ENCODE measurements at places on chromosomes 11 and 22.

- no peak for DNase-seq
Observed at GRCh38 chr11:125167954-125168835, 3.6 kb downstream of the PKNOX2 start.

GRCh38 chr11:68659158-68659921, 25.0 kb upstream of the GAL start:
- no peak for DNase-seq

- no peak for DNase-seq
Observed at GRCh38 chr22:19066531-19067271, 55.5 kb downstream of the DGCR2 start.

DNA sequence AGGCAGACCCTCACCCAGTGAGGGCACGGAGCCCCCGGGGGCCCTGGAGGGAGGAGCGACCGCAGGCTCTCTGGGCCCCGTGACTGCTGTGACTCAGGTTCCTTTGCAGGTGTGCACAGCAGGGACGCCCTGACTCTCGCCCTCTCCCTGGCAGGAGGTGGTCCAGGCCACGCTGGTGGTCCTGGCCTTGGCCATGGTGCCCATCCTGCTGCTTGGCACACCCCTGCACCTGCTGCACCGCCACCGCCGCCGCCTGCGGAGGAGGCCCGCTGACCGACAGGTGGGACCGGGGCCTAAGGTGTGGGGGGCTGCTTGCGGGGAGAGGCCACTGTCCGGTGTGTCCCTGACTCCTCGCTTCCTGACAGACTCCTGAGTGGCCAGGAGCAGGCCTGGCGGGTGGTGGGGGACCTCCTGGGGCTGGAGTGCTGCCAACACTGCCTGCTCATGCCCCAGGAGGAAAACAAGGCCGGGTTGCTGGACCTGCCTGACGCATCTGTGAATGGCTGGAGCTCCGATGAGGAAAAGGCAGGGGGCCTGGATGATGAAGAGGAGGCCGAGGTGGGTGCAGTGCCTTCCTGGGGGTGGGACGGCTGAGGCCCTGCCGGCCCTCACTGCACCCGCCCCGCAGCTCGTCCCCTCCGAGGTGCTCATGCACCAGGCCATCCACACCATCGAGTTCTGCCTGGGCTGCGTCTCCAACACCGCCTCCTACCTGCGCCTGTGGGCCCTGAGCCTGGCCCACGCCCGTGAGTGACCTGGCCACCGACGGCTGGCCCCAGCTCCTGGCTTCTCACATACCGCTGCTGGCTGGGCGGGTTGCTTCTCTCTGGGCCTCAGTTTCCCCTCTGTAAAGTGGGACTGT, 10.9 kb downstream of the TCIRG1 start:
- no peak for DNase-seq

DNA sequence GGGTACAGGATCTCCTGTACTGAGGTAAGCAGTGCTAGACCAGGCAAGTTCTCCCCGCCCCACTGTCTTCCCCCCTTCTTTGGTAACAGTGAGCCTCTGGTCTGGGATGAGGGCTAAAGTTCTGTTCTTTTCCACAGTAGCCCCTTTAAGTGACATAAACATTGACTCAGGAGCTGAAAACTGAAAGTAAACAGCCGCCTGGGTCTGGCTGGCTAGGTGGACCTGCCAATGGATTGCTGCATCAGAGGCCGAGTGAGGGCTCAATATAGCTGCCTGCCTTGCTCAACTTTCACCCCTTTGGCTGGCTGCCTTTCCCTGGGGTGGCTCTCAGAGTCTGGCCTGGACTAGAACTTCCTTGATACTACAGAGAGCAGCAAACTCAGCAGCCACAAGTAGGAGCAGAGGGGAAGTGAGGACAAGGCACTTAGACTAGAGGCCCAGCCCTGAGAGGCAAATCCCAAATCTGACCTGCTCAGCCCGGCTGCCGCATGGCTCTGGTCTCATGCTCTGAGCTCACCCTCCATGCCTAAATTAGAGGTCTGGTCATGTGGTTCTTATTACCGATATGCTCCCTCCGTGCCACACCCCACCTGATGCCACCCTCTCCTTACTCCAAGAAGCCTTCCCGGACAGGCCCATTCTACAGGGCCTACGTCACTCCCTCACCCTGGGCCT, 9.6 kb upstream of the UCP3 start:
- DNase-seq: peak; percentile 82

GRCh38 chr11:85133636-85134035, 493.5 kb downstream of the DLG2 start:
- DNase-seq: no peak

DNA sequence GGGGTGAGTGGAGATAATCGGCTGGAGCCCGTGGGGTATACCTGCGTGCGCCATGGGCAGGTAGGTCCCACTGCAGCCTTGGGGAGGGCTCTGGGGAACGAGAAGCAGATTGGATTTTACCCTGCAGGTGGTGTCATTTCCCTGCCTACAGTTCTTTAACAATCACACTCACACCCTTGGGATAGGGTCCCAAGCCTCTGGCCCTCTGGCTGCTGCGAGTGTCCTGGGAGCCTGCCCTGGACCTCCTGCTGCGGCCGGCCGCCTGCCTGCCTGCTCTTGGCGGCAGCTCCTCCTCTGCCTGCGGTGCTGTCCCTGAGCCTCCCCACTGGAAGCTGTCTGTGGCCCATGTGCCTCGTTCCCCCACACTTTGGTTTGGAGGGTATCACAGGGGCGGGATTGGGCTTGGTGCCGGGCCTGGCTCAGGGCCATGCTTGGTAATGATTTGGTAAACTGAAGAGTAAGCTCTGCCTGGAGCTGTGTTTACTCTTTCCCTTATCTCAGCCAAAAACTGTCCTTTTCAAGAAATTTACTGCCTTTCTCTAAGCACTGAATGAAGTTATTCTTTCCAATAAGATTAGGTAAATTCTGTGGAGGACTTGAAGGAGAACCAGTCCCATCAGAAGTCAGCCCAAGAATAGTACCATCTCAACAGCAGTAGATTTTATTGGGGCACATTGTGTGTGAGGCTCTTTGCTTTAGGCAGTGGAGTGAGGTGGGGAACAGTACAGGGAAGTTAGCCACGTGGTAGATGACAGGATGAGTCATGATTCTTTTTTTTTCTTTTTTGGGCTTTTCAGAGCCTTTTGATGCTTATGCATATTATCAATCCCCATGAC, 53.7 kb downstream of the TBC1D22A start:
- peak; percentile 18 for DNase-seq

- no peak for DNase-seq
Observed at GRCh38 chr11:71456831-71457230, 3.8 kb downstream of the NADSYN1 start.

DNA sequence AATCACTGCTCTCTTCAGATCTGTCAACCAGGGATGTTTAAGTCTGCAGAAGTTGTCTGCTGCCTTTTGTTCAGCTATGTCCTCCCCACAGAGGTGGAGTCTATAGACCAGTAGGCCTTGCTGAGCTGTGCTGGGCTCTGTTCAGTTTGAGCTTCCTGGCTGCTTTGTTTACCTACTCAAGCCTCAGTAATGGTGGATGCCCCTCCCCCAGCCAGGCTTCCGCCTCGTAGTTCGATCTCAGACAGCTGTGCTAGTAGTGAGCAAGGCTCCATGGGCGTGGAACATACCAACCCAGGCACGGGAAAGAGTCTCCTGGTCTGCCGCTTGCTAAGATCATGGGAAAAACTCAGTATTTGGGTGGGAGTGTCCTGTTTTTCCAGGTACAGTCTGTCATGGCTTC, 27.6 kb upstream of the CASP12 start:
- DNase-seq: no peak

DNA sequence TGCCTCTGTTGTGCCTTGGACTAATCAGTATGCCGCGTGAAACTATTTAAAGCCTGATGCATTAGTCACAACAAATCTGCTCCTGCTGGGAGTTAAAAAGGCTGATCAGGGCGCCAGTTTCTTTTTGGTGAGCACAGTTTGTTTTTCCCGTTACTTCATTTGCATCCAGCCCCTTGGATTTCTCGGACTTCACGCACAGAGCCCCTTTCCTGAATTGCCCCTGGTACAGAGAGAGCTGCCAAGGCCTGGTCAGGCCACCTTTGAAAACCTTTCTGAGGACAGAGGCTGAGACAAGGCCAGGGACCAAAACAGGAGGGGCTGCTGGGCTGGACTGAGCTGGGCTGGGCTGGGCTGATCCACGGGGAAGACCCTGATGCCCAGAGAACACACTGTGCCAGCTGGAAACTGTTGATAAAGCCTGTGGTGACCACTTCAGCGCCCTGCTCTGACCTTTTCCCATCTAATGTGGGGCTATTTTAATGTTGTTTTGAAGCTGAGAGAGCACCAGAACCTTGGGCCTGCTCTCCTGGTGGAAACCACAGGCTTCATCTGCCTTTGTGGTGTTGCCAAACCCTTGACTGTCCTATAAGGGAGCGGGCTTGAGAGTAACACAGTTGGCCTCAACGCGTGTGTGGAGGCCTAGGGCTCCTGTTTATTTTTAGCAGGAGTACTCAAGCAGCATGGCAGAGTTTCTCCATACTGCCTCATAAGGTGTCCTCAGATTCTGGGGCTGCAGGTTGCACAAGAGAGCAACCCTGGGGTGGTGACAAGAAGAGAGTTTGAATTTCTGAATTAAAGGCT, 44.2 kb downstream of the NAV2 start:
- no peak for DNase-seq
